Right hindlimb (tissue), 1 donor: ENCODE measurements at places on chromosomes 7 and 10.

- DNase-seq: no peak
These were observed 90.3 kb downstream of the BTRC start for GRCh38 chr10:101444058-101444898.

DNA sequence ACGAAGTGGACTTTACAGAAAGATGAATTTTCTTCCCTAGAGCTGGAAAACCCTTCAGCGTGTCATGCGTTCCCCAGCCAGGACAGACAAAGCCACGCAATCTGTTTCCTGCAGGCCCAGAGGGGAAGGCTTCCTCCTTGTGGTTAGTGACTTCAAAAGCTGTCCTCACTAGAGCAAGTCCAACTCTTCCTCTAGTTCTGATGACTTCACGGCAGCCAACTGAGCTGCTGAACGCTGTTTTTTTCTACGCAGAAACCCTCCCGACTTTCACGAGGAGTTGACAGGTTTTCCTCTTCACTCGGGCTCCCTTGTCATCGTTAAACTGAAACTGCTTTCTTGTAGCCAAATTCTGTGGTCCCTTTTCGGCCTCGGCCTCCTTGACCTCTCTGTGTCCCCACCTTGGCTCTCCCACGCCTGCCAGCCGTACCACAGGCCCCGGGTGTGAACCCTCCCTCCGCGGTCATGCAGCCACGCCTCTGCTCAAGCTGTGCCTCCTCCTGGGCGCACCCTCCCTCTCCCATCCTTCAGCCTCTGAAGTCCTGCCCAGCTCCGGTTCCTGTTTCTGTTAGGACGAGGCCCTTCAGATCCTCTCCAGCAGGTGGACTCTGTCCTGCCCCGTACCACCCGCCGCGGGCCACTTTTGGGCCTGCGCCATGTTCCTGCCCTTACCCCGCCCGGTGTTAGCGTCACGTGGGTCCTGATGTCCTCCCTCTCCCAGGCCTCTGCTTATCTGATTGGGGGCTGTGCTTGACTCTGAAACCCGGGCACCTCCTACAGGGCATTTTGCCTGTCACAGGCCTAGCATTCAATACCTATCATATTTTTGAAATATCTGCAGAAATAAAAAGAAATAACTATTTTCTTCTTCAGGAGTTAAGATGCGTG, 39.3 kb downstream of the CUX1 start:
- peak; percentile 76 for DNase-seq

DNA sequence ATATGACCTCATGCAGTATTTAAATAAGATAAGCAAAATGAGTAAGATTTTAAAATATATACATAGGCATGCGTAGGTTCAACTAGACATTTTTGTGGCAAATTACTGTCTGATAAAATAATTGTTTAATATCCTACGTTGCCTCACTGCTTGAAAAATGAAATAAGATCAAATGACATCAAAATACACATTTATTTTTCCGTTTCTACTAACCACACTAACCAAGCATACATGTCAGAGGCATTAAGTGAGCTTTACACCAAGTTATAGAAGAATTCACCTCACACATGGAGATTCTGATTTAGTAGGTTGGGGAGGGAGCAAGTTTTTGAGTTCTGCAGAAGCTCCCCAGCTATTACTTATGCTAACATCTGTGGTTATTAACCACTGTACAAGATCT, 66.8 kb downstream of the RSU1 start:
- no peak for DNase-seq

GRCh38 chr7:21326241-21326640, 101.6 kb upstream of the SP4 start:
- DNase-seq: no peak

- DNase-seq: no peak
These were observed 28.3 kb downstream of the ABCB4 start for GRCh38 chr7:87447116-87447635.

- DNase-seq: no peak
These were observed 9.6 kb downstream of the EPC1 start for GRCh38 chr10:32337350-32337749.

GRCh38 chr7:52540041-52540440, 495.4 kb upstream of the POM121L12 start:
- DNase-seq: no peak

- DNase-seq: peak; percentile 53
These were observed 895 bp downstream of the VSTM2A start for GRCh38 chr7:54543051-54543488.

GRCh38 chr10:70585578-70586169, 16.9 kb downstream of the PRF1 start:
- peak; percentile 25 for DNase-seq

DNA sequence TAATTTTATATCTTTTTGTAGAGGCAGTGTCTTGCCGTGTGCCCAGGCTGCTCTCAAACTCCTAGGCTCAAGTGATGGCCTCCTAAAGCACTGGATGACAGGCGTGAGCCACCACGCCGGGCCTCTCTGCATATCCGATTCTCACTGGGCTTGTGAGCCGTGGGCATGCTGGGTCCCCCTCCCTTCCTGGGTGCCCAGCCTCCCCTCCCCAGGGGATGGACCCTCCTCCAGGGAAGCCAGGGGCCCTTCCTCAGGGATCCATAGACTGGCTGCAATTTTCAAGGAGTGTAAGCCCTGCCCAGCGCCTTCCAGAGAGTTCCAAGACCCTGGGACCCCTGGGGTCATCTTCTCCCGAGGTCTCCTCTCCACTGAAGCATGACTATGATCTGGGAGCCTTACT, 23.7 kb upstream of the ELFN1 start:
- peak; percentile 14 for DNase-seq

DNA sequence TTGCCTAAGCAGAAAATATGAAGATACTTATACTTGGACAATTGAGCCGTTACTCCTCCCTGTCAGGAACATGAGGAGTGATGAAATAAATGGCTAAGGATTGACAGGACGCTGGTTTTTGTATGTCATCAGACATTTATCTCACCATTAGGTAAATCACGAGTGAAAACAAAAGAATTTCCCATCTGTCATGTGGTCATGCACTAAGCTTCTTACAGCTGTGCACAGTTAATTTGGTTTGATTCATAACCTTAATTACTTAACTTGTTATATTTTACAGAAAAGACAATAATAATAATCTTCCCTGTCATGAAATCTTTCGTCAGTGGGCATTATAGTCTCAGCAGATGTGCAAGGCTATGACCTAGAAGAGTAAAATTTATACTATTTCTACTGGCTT, 266.5 kb downstream of the HGF start:
- no peak for DNase-seq

DNA sequence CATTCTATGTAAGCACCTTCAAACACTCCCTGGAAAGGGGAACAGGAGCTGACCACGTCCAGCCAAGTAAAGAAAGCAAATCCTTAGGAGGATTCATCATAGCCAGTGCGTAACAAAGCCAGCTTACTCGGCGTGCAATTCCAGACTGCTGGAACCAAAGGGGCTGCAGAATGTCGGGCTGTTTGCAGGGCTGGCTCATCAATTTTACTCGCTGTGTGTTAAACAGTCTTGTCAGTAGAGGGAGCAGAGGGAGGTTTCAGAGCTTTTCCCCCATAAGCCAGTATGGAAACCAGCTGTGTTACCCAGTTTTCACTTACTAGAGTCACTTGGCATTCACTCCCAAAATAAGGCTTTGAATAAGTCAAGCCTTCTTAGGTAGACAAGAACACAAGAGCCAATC, 127.1 kb downstream of the KMT2E start:
- peak; percentile 42 for DNase-seq

DNA sequence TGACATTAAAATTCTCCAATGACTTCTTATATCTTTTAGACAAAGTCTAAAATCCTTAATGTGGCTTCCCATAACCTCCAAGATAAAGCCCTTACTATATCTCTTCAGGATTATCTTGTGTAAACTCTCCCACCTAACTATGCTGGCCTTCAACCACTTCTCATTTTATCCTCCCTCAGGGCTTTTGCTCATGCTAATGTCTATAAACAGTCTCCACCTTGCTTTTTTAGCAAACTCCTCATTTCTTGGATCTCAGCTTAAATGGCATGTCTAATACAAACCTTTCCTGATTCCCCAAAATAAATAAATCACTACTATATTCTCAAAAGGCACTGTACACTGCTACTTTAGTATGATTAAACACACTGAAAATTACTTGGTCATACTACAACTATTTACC, 181.2 kb downstream of the LRRN3 start:
- DNase-seq: no peak

DNA sequence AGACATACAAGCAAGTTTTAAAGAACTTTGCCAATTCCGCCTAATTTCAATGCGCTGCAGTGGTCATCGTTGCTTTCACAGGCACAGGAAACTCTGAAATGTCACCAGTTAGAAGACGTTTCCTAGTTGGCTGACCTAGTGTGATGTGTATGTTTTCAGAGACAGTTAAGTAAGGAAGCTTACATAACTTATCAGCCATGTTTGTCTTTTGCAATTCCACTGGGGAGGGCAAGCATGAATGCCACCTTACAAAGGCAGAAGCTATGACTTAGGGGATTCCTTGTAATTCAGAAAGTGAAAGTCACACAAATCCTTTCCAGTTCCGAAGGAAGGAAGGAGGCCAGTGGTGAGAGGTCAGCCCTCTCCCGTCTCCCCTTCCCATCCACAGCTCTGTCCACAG, 15.0 kb upstream of the NPS start:
- no peak for DNase-seq

GRCh38 chr7:85144771-85145170, 42.1 kb downstream of the SEMA3D start:
- DNase-seq: no peak

DNA sequence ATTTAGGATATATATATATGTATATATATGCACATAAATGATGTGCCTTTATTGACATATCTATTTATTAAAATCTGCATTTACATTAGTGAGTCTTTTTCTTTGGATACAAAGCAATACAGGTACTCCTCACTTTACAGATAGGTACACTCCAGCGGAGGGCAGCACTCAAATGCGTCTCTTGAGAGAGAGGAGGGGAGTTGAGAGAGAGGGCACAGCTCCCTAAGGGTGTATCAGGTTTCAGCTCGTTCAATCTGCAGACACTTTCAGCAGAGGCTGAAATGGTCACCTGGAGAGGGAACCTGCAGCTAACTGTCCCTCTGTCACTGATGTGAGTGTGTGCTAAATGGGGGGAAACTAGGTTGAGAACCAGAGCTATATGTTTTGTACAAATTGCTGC, 21.5 kb downstream of the C10orf53 start:
- DNase-seq: no peak

- no peak for DNase-seq
These were observed 27.5 kb downstream of the PDGFA start for GRCh38 chr7:491958-492713.

DNA sequence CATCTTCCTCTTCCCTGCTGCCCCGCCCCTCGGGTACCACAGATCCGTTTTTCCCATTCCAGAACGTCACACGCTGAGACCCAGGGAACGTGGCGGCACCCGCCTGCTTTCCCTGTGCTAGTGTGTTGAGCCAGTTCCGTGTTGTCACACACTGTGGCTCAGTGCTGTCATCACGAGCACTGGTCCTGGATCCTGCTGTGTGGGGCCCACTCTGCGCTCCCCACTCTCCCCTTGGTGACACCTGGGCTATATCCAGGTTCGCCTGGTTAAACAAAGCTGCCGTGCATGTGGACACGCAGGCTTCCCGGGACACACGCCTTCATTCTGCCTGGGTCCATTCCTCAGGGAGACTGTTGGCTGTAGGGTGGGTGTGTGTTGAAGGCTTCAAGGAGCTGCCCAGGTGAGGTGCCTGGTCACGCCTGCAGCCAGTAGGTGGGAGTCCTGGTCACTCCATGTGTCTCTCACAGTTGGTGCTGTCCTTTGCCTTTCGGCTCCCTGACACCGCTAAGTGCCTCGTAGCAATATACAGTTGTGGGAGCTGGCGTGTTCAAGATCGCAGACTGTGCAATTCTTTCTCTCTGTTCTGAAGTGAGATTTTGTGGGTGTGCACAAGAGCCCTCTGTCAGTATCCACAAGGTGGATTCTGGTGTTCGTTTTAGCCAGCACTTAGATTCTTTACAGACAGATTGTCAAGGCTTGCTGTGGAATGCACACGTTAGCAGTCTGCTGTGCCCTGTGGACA, 88.6 kb downstream of the INPP5A start:
- no peak for DNase-seq

DNA sequence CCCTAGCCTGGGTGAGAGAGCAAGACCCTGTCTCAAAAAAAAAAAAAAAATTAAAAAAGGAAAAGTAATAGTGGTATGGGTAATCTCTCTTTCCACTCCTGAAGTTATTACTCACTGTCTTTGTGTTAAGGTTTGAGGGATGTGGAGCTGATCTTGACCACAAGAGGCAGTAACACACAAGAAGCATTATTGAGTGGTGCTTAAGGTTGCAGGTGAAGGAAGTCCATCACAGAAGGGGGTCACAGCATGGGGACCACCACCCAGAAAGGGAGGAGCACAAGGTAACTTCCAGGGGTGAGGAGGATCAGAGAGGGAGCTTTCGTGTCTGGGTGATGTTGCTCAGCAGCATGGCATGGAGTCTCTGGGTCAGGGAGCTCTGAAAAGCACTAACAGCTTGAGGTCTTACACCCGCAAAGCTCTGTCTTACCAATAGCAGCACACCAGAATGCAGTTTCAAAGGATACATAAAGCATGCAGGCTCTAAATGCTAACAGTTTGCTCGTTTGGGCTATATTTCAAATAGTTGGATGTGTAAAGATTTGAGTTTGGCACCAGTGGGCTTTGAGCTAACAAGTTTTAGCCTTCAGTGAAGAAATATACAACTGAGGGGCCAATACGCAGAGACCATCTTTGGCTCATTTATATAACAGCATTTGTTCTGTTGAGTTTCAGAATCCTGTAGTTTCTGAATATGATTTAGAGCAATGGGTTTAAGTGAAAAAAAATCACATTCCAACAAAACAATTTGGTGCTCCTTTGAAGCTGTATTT, 100.4 kb upstream of the DNAJC1 start:
- DNase-seq: no peak
